ENCODE measurements at places on chromosomes 11 and 22. TPM values are rescaled to one million over a fixed set of nuclear protein-coding genes. Genes with fewer than 3 reads are reported as not detected.

Gene MOGAT2
- total RNA-seq: 0.22 TPM

Gene PRR14L
- total RNA-seq: 59.5 TPM

- H3K27ac ChIP-seq: no peak overlapping the region
- peaks cover 21% of the 10 kb centered on the region for H3K27me3 ChIP-seq
- peaks cover 67% of the 10 kb centered on the region for H3K4me1 ChIP-seq
Measured at GRCh38 chr11:76640501-76640900, 30.0 kb downstream of the LRRC32 start.

DNA sequence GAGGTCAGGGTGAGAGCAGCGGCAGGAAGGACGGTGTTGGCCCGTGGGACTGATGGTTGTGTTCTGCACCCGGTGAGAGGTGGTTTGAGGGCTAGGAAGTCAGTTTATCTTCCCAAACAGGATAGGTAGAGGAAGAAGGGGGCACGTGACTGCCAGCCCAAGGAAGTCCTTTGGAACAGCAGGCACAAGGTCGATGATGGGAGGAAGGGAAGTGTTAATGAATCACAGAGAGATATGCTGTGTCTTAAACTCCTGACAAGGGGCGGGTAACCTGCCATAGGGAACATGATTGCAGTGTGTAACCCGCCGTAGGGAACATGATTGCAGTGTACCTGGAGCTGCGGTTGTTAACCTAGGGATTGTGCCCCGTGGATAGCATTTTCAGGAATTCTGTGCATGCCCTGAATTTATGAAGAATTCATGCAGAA lies 49.0 kb downstream of the PRR5L start:
- no peak for DNase-seq
- H3K4me1 ChIP-seq: no peaks in the 10 kb centered on the region
- H3K27ac ChIP-seq: no peak overlapping the region
- H3K4me3 ChIP-seq: no peak overlapping the region
- no peaks in the 10 kb centered on the region for H3K36me3 ChIP-seq
- H3K27me3 ChIP-seq: peaks cover 23% of the 10 kb centered on the region

DNA sequence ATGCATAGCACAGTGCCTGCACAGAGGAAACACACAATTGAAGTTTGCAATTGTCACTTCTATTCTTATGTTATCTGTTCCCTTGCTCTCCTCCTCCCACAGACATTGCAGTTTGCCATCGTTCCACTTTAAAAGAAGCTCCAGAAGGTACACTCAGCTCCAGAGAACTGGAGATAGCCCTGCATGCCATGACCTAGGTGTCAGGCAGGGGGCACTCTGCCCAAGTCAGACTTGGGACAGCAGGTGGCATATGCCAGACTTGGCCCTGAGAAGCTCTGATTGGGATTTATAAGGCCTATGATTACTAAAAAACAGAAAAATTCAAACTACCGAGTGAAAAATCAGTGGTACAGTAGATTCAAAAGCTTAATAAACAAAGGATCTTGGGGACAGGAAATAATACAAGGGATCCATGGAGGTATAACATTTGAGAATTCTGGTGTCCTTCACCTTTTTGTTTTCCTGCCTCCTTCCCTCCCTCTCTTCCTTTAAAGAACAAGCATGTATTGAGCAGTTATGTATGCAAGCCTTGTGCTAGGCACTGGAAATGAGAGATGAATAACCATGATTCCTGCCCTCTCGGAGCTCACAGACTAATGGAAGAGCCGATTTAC lies 40.0 kb downstream of the TENM4 start:
- no peak overlapping the region for H3K27ac ChIP-seq
- no peaks in the 10 kb centered on the region for H3K36me3 ChIP-seq
- H3K27me3 ChIP-seq: no peaks in the 10 kb centered on the region
- no peak overlapping the region for H3K4me3 ChIP-seq

- no peaks in the 10 kb centered on the region for H3K4me1 ChIP-seq
- no peak overlapping the region for H3K27ac ChIP-seq
- no peaks in the 10 kb centered on the region for H3K36me3 ChIP-seq
- no peak overlapping the region for H3K4me3 ChIP-seq
Measured at GRCh38 chr11:114891911-114892310, 213.6 kb downstream of the NXPE2 start.

Gene CBLIF
- total RNA-seq: not detected

Gene LAMTOR1
- total RNA-seq: 87.6 TPM

DNA sequence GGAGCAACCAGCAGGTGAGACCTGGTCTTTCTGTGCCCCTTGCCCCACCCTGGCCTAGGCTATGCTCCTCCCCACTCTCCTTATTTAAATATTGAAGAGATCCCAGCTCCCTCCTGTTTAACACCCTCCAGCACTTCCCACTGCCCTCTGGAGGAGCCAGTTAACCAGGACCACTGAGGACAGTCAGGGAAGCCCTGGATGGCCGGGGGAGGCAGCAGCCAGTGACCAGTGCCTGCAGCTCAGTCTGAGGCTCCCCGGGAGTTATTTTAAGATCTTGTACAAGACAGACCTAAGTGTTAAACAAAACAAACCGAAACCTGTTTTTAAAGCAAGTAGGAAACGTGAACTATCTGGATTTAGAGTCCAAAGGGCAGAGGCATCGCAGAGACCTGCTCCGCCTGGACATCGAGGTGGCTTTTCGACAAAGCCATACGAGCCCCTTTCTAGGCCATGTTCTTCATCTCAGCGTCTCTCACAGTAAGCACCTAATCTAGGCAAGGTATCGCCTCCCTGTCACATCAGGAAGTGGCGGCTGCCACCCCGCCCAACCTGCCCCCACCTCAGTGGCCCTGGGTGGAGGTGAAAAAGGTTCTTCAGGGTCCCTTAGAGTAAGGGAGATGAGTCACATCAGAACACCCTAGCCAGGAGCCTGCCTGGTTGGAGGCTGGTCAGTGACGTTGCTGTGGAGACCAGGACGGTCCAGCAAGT lies 35.2 kb downstream of the TRMU start:
- H3K4me1 ChIP-seq: peaks cover 13% of the 10 kb centered on the region
- no peak for DNase-seq
- peaks cover 19% of the 10 kb centered on the region for H3K36me3 ChIP-seq
- no peak overlapping the region for H3K27ac ChIP-seq
- H3K4me3 ChIP-seq: no peak overlapping the region

DNA sequence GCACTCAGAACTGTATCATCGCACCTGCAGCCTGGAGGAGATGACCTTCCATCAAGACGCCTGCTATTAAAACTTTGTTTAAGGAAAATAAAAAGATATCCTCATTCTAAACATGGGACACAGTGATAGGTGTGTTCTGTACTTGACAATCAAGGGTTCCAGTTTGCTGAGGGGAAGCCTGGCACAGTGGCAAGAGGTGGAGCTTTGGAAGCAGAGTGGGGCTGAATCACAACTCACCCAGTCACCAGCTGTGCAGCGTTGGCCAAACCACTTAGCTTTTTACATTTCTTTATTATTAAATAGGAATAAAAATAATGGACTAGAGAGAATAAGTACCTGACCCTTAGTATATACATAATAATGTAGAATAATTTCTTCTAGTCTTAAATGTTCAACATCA lies 220.7 kb downstream of the TENM4 start:
- H3K4me3 ChIP-seq: no peak overlapping the region
- no peaks in the 10 kb centered on the region for H3K4me1 ChIP-seq
- peaks cover 6% of the 10 kb centered on the region for H3K27me3 ChIP-seq
- no peak overlapping the region for H3K27ac ChIP-seq
- H3K36me3 ChIP-seq: no peaks in the 10 kb centered on the region

DNA sequence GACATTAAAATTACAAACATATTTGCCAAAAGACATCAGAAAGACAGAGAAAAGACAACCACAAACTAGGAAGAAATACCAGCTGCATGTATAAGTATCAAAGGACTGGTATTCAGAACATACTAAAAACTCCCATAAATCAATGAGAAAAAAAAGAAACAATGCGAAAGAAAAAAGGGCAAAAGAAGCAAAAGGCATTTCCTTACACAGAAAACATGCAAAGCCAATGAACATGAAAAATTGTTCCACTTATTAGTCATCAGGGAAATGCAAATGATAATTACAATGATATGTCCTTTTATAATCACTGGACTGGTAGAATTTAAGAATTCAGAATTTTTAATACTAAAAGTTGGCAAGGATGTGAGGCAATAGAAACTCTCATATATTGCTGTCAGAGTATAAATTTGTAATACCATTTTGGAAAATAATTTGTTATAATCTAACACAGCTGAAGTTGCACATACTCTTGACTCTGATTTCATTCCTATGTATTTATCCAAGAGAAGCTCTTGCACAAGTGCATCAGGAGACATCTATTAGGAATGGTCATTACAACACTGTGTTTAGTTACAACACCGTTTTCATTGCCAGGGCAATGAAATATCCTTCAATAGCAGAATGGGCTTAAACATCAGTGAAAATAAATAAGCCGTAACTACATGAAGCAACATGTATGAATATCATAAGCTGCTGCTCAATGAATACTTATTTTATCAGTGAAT lies 279.7 kb downstream of the SWAP70 start:
- H3K27me3 ChIP-seq: no peaks in the 10 kb centered on the region
- H3K36me3 ChIP-seq: peaks cover 5% of the 10 kb centered on the region
- peaks cover 6% of the 10 kb centered on the region for H3K4me1 ChIP-seq
- no peak overlapping the region for H3K27ac ChIP-seq
- no peak overlapping the region for H3K4me3 ChIP-seq

Gene RRP8
- total RNA-seq: 30.5 TPM

DNA sequence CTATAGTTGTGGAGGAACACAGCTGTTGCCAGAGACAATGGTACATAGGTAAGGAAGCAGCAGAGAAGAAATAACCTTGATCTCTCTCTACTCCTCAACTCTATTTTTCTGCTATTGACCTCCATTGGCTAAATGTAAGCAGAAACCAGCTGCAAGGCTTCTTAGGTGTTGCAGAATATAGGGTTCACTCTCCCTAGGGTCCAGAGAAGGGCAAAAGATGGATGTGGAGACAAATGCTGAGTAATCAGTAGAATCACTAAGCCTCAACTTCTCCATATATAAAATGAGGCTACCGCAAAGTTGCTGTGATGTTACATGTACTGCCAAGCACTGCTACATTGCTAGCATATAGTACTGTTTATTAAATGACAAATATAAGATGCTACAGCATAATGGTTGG lies 120.6 kb downstream of the PDE3B start:
- DNase-seq: no peak
- peaks cover 2% of the 10 kb centered on the region for H3K27me3 ChIP-seq
- H3K36me3 ChIP-seq: no peaks in the 10 kb centered on the region

DNA sequence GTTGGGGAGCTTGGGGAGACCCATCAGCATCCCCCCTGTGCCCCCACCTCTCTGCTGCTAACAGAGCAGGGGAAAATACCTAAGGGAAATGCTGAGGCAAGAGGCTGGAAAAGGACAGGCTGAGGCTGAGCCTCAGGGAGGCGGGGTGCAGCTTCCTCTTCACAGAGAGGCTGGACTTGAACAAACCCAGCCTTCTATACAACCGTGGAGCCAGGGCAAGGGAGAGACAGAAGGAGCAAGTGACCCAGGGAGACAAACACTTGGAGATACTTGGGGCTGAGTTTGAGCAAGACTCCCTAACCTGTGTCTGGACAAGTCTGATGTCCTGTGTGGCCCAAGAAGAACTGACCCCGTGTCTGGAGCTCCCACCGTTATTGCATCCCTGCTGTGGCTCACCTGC lies at the start of gene SLCO2B1:
Gene SLCO2B1, plus strand, starts transcription at position 229 of the 400 bp plus-strand sequence. CDS start 275 bp downstream, outside the sequence.
- peaks cover 21% of the 10 kb centered on the region for H3K27me3 ChIP-seq
- no peak within 1 kb of the TSS for H3K27ac ChIP-seq
- H3K36me3 ChIP-seq: no peaks in the 10 kb centered on the region
- no peak for DNase-seq
- no peaks in the 10 kb centered on the region for H3K4me1 ChIP-seq
- no peak within 1 kb of the TSS for H3K4me3 ChIP-seq

DNA sequence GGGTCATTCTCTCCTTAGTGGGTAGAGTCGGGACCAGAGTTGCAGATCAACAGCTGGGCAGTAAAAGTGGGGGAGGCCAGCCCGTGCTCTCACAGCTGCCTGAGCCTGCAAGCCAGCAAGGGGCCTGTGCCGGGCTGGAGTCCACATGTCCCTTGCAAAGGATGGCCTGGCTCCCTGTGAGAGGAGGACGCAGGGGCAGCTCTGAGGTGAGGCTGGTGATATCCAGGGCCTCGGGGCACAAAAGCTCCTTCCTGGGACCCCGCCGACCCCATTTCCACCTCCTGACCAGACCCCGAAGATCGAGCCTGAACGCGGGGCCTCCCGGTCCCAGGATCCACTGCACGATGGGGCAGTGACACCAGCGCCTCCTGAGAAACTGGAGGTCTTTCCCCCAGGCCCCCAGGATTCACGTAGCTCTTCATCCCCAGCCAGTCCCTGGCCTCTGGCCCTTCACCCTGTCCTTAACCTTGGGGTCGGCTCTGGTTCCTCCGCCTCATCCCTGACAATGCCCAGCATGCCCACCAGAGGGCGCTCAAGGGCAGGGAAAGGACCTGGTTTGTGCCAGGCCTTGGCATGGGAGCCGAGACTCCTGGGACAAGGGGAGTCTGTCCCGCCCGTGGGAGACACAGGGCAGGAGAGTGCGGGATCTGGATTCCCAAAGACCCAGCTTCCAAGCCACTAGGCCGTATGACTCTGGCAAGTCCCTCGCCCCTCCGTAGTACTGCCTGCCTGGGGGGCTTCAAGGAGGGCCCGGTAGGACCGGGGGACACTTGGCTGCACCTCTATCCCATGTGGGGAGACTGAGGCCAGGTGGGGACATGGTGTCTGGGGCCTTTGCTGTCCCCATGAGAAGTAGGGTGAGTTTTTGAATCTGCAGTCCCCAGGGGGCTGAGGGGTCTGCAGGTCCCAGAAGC lies 17.8 kb upstream of the WNT7B start:
- no peak overlapping the region for H3K27ac ChIP-seq
- H3K27me3 ChIP-seq: peaks cover 2% of the 10 kb centered on the region
- no peak overlapping the region for H3K4me3 ChIP-seq
- H3K4me1 ChIP-seq: peaks cover 26% of the 10 kb centered on the region
- no peaks in the 10 kb centered on the region for H3K36me3 ChIP-seq

DNA sequence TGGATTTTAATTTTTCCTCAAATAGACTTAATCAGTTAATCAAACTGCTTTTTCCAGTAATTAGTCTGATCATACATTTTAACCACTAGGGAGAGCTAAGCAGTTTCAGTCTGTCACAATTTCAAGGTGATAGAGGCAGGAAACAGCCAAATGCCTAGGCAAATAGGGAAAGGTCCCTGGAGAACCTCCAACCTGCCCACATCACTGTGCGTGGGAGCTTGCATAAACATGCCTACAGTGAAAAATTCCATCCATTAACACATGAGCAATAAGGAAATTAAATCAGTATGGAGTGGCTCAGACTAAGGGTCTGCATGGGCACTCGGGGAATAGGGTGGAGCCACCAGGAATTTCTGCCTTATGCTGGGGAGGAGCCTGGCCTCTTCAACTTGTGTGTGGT lies 74.6 kb downstream of the AASDHPPT start:
- H3K27me3 ChIP-seq: no peaks in the 10 kb centered on the region
- no peak for DNase-seq
- H3K4me1 ChIP-seq: no peaks in the 10 kb centered on the region
- no peak overlapping the region for H3K27ac ChIP-seq

DNA sequence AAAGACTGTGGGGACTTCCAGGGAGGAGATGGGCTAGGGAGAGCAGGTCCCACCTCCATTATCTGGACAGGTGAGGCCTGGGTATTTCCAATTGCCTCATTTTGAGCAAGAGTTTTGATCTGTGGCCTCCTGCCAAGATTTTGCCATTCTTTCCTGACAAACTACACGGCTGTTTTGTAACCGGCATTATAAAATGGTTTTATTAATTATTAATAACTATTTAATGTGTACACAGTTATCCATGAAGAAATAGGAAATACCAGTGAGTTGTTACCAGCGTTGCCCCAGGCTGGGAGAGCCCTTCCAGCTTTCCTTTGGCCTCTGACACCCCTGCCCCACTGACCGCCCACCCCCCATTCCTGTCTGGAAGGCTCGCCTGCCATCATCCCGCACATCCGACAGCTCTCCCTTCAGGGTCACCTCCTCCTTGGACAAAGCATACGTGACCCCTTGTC lies 14.9 kb upstream of the SEC14L3 start:
- H3K27ac ChIP-seq: no peak overlapping the region
- H3K27me3 ChIP-seq: peaks cover 14% of the 10 kb centered on the region
- H3K36me3 ChIP-seq: no peaks in the 10 kb centered on the region
- DNase-seq: no peak
- H3K4me3 ChIP-seq: no peak overlapping the region
- H3K4me1 ChIP-seq: no peaks in the 10 kb centered on the region

Gene DNAJB7
- total RNA-seq: not detected

Gene YPEL4
- total RNA-seq: not detected

All from activated B cell treated with CpG ODN at 0.5 μM for 24 hours (primary cell).